ENCODE measurements at places on chromosomes 7 and 10.

DNA sequence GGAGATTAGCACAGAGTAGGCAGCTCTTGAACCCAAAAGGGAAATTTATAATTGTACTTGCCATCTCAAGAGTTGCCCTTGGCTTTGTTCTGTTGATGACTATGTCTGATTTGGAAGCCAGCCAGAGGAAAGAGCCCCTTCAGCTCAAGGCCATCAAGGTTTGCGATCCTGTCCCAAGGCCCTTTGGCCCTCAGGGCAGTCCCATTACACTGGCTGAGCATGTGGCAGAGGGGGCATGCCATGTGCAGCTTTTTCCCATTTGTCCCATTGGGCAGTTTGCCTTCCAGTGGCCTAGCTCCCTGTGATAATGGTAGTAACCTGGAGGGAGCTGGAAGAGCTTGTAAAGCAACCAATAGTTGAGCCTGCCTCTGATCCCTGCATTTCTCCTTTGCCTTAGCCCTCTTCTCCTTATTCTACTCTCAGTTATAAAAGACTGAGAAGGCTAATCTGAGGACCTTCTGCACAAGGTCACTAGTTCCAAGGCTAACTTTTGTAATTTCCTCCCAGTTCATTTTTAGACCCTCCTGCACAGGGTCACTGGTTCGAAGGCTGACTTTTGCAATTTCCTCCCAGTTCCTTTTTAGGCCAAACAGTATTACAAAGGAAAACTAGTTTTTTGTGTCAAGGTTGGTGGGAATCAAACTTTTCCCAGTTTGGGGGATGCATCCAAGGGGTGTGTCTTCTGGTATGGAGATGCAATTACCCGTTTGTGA, 31.0 kb upstream of the ARHGAP12 start:
- no peak for DNase-seq

GRCh38 chr10:5551531-5552375, 27.0 kb downstream of the CALML3 start:
- DNase-seq = no peak

GRCh38 chr7:139078399-139078798, 31.1 kb downstream of the ZC3HAV1 start:
- no peak for DNase-seq

DNA sequence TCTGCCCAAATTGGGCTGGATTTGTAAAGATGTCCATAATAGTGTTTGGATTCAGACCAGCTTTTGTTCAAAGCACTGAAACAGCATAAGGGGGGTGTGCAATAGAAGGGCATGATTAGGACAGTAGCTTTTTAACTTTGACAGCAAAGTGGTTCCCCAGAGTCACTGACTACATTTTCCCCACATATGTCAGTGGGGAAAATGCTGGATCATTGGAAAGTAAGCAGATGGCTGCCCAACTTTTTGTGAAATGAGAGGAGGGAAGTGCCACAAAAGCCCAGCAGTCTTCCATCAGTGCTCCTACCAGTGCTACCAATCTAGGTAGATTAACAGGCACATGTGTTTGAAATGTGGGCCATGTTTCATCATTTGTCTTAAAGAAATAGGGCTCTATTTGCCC, 162.8 kb downstream of the FZD1 start:
- DNase-seq = no peak

DNA sequence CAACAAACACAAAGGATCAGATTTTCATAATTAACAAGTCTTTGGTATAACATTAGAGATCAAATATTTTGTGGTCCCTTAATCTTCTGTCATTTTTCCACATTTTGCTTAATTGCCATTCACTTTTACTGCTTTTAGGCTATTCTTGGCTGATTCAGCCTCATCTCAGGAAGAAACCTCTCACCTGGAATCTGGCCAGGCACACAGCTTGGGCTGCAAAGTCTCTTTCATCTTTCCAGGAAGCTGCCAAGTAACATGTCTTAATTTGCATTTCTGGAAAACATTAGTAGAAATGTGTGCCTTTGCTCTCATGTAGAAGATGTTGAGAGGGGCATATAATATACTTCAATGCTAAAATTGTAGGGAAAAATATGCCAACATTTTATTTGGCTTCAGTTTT, 174.2 kb upstream of the STEAP4 start:
- DNase-seq = no peak

GRCh38 chr7:134710511-134710853, 63.8 kb downstream of the BPGM start:
- no peak for DNase-seq

GRCh38 chr10:3128379-3129130, 44.0 kb downstream of the PITRM1 start:
- no peak for DNase-seq

GRCh38 chr7:78609281-78609680, 810.7 kb downstream of the PHTF2 start:
- DNase-seq = no peak

DNA sequence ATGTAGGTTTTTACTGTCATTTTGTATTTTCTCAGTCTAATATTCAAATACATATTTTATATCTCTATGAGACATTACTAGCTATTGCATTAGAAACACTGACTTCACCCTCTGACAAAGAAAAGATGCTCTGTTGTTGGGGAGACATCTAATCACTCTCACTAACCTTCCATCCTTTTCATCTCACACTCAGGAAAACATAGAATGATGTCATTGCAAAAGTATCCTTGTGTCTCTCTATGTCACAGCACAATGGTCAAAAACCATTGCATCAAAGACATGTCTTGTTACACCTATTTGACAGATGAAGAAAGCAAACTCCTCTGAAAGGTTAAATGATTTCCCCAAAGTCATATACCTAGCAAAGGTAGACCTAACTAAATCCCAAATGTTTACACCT, 231.3 kb upstream of the PTN start:
- DNase-seq = no peak

DNA sequence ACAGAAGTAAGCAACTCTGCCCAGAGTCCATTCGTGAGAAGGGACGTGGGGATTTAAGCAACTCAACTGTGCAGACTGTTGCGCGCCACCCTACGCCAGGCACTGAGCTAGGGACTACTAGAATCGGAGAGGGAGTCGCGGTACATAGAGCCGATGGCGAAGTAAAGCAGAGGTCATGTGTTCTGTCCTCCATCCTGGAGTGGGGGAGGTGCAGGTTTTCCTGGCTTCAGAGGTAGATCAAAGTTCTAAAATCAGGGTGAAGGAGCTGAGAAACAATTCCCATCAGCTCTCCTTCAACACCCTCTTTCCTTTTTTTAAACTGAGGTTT, 23.2 kb downstream of the SLC35G1 start:
- no peak for DNase-seq

DNA sequence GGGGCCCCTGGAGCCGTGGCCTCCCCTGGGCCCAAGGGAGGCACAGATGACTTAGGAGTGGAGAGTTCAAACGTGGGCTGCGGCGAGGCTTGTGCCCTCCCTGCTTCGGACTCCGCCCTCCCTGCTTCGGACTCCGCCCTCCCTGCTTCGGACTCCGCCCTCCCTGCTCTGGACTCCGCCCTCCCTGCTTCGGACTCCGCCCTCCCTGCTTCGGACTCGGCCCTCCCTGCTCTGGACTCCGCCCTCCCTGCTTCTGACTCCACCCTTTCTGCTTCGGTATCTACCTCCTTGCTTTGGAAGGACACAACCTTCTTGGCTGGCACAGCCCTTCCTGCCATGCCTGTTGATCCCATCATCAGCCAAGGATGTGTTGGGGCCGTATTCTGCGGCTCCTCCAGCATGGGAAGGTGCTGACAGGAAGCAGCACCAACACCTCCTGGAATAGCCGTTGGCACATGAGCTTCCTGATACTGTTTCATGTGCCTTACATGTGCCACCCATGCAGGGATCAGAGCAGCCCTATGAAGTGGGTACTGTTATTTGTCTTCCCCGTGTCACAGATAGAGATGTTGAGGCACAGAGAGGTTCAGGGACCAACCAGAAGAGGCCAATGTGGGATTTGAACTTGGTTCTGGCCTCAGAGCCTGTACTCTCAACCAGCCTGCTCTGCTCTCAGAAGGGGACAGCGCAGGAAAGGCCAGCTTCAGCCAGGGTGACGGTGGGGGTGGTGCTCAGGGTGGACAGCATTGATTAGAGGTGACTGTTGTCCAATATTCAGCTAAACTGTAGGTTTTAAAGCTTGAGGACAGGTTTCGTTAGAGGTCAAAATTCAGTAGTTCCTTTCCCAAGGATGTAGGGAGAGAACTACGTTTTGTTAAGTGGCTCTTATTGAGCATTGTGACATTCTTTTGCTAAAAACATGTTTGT, 114.5 kb downstream of the NKX6-2 start:
- DNase-seq = no peak

- DNase-seq = no peak
Measured at GRCh38 chr10:52818019-52818418, 45.4 kb upstream of the MBL2 start.

DNA sequence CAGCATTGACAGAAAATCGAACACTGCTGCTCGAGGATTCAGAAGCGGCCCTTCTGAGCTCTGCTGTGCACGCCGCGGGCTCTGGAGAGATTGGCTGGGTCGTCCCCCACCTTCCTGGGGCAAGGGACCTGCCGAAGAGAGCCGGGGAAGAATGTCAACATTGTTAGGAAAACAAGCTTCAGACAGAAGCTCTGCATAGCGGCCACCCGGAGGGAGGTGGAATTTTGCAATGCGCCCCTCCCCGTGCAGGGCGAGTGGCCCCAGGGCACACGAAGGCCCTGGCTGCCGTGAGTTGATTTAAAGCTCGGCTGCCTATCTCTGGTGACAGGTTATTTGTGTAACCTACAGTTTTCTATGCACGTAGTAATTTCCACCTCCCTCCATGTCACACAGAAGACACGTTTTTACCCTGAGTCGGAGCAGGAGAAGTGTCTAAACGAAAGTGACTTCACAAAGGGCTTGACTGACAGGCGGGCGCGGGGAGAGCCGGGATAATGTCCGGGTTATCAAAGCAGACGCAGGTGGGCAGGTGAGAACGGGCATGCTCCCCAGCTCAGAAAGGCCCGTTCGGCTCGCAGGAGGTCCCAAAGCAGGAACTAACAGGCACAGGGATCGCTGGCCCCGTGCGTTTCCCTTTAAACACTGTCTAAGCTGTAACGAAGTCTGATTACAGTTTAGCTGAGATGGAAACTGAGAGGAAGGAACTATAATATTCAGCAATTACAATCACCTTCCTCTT, 84.6 kb downstream of the PDGFA start:
- no peak for DNase-seq

DNA sequence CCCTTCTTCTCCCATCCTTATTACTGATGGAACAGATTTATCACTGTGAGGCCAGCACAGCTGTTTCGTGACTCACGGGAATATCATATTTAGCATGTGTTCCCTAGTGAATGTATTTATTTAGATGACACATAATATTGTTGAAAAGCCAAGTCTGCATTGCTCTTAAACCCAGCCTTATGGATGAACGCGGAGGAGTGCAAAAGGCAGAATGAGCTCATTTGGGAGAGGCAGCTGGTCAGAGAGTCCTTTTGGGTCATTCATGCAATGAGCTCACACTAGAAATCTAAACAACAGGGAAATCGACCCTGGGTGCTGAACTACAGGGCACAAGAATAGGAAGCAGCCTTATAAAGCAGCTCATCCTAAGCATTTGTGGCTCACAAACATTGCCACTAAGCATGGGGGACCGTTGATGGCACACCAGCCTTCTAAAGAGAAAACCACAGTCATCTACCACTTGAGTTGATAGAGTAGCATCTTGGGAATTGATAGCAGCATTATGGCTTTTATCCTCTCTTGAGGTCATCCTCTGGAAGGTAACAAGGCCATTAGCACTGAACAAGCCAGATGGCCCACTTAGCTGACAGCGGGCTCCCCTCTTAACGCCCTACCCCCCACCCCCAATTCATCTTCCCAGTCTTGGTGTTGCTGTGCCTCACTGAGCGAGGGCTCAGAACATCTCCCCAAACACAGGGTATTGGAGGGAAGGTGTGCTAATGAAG, 32.9 kb upstream of the SDK1 start:
- no peak for DNase-seq

DNA sequence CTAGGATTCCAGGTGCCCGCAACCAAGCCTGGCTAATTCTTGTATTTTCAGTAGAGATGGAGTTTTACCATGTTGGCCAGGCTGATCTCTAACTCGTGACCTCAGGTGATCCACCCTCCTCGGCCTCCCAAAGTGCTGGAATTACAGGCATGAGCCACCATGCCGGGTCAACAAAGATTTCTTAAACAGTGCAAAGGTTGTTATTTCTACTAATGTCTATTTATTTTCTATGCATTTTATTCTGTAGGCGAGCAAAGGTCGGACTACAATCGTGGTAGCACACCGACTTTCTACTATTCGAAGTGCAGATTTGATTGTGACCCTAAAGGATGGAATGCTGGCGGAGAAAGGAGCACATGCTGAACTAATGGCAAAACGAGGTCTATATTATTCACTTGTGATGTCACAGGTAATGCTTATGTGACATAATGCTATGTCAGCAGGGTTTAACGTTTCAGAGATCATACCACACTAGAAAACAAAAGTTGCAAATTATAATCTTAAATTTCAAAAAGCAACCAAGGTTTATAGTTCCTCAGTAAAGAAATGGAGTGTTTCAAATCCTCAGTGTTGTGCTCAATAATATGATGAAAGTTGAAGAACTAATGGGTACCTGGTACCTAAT, 65.9 kb downstream of the ABCB5 start:
- DNase-seq = no peak

DNA sequence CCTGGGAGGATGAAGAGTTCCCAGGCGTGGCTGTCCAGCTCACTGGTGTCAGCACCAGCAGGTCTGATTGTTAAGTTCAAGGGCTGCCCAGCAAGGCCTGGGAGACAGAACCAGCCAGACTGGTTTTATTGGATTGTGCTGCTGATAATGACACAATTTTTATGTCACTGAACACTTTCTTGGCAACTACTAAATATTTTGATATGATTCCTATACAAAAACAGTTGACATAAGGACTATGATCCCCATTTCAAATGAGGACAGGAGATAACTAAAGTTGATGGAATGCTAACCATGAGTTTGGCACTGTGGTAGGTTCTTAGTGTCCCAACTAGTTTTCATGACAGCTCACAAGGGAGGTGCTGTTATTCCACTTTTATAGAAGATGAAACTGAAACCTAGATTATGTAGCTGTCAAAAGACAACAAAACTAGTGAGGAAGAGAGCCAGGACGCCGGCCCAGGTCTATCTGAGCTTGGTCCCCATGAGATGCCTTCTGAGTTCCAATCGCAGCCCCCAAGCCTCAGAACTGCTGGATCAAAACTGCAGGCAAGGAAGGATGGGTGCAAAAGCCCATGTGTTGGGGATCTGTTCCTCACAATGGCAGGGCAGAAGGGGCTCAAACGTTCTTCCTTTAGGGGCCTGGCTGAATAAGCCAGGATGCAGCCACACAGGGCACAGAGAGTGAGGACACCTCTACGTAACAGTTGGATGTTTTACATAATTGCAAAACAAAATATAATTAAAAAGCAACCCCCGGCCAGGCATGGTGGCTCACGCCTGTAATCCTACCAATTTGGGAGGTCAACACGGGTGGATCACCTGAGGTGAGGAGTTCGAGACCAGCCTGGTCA, 52.8 kb downstream of the COBL start:
- DNase-seq = no peak

DNA sequence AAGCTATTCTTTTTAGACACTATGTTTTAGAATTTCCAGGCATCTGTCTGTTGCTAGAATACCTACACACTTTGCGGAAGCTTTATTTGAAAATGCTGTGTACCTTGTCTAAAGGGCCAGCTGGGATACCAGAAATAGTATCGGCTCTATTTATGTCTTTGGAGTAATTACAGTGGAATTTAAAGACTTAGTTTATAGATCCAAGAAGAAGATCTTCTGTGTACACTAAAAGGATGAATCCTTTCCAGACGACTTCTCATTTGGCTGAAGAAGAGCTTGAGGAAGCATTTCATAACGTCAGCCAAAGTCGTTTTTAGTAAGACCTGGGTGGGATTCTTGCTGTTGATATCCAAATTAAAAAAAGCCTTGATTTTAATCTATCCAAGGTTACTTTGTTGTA, 365.9 kb downstream of the INHBA start:
- no peak for DNase-seq

GRCh38 chr10:61897671-61898434, 3.6 kb upstream of the ARID5B start:
- DNase-seq = no peak
